Mesenteric fat pad (tissue), 1 donor: ENCODE measurements at places on chromosomes 7 and 10. TPM values are rescaled to one million over a fixed set of nuclear protein-coding genes. Genes with fewer than 3 reads are reported as not detected.

The PSTK gene
- 1.9 TPM for total RNA-seq

The EXOC6 gene
- 12.3 TPM for total RNA-seq

The ASAH2B gene
- total RNA-seq, result 3.3 TPM

DNA sequence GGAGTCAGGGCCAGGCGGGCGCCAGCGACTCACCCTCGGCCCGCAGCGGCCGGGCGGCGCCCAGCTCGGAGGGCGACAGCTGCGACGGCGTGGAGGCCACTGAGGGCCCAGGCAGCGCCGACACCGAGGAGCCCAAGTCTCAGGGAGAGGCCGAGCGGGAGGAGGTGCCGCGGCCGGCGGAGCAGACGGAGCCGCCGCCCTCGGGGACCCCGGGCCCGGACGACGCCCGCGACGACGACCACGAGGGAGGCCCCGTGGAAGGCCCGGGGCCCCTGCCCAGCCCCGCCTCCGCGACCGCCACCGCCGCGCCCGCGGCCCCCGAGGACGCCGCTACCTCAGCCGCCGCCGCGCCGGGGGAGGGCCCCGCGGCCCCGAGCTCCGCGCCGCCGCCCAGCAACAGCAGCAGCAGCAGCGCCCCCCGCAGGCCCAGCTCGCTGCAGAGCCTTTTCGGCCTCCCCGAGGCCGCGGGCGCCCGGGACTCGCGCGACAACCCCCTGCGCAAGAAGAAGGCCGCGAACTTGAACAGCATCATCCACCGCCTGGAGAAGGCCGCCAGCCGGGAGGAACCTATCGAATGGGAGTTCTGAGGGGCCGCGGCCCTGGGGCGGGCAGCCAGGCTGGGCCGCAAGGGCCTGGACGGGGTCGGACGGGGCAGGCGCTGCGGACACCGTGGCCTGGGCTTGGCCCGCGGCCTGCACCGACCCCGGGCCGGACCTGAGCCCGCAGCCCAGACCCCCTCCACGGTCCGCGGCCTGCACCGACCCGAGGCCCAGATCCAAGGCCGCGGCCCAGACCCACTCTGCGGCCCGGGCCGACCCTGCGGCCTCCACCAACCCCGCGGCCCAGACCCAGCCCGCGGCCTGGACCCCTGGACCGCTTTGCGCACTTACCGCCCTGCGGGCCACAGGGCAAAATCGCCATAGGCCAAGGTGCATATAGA is 37.9 kb upstream of the SH2B2 start:
- no peak for DNase-seq

- no peak for DNase-seq
These were observed 43.5 kb downstream of the ATRNL1 start for GRCh38 chr10:115136616-115137015.

DNA sequence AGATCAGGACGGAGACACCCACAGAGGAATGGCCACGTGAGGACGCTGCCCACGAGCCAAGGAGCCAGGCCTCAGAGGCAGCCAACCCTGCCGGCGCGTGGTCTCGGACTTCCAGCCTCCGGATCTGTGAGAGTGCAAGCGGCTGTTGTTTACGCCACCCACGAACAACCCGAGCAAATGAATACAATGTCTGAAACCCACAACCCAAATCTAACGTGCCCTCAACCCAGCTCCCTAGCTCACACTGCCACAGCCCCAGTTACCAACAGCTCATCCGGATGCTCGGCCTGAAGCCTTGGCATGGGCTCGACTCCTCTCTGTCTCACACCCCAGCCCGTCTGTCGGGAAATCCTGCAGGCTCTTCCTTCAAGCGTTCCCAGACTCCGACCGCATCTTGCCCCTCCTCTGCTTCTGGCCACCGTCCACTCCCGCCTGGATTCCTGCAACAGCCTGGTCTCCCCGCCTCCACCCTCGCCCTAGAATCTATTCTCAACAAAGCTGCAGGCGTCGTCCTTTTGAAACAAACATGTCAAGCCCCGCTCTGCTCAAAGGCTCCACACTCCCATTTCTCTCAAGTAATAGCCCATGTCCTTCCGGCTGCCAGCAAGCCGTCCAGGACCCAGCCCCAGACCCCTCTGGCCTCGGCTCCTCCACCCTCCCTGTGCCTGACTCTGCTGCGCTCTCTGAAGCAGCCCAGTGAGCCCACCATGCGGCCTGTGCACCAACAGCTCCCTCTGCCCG is 35.3 kb downstream of the STK32C start:
- DNase-seq, result no peak
